NCI-H460 (cell line): ENCODE measurements at places on chromosomes 13 and 19. TPM values are rescaled to one million over a fixed set of nuclear protein-coding genes. Genes with fewer than 3 reads are reported as not detected.

The ZNF90 gene
- total RNA-seq, result not detected in 2 replicates

The VSTM2B gene
- total RNA-seq, result not detected in 2 replicates

The ZNF8 gene
- total RNA-seq, result 5.3 and 6.7 TPM in 2 replicates

The CGB8 gene
- total RNA-seq, result not detected in 2 replicates

The ZNF160 gene
- total RNA-seq, result 11.9 and 14.9 TPM in 2 replicates

The SMIM17 gene
- 0.20 and 0.40 TPM in 2 replicates for total RNA-seq

The F2RL3 gene
- not detected in 2 replicates for total RNA-seq

The ZNF844 gene
- not detected in 2 replicates for total RNA-seq

The FFAR2 gene
- total RNA-seq, result not detected in 2 replicates

The RXFP2 gene
- total RNA-seq, result 0.06 and 0.12 TPM in 2 replicates

The ZNF665 gene
- total RNA-seq, result not detected in 2 replicates

- no peak for DNase-seq
Measured at GRCh38 chr19:13094771-13095392, 7.8 kb downstream of the LYL1 start.

DNA sequence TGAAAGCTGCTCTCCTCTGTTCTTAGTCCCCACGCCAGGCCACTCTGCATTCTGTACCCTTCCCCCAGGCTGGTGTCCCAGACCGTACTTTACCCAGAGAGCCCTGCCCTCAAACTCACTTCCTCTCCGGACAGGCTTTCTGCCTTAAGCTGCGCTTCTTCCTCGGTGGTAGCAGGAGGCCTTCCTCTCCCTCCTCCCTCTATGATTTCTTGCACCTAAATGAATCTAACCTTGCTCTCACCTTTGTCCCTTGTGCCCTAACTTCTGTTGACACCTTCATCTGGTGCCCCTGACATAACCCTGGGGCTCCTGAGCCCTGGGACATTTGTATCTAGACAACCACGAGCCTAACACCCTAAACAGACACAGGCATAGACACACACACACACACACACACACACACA is 29.6 kb upstream of the CEACAM21 start:
- no peak for DNase-seq

- peak; percentile 38 for DNase-seq
Measured at GRCh38 chr13:62643007-62643483, 1227.4 kb upstream of the PCDH20 start.

- no peak for DNase-seq
Measured at GRCh38 chr19:2538096-2538757, 62.3 kb downstream of the GADD45B start.

GRCh38 chr19:35555301-35556005 is 8.0 kb downstream of the ATP4A start:
- DNase-seq, result peak; percentile 21

DNA sequence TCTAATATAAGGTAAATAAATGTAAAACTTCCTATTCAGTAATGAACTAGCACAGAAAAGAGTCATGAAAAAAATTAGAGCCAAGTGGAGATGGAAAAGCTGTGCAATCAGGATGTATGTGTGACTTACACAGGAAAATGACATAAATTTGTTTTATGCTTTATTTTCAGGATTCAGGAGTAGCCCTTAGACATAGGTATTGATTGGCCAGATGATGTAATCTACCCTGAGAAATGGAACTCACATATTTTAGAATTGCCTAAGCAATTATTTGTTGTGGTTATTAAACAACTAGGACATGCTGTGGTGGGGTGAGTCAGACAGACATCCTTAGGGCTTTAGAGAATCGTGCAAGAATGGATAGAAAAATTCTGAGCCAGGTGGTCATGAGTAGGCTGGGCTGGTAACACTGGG is 110.6 kb downstream of the PCDH9 start:
- DNase-seq, result no peak

GRCh38 chr13:78709028-78709427 is 50.1 kb upstream of the OBI1 start:
- no peak for DNase-seq

DNA sequence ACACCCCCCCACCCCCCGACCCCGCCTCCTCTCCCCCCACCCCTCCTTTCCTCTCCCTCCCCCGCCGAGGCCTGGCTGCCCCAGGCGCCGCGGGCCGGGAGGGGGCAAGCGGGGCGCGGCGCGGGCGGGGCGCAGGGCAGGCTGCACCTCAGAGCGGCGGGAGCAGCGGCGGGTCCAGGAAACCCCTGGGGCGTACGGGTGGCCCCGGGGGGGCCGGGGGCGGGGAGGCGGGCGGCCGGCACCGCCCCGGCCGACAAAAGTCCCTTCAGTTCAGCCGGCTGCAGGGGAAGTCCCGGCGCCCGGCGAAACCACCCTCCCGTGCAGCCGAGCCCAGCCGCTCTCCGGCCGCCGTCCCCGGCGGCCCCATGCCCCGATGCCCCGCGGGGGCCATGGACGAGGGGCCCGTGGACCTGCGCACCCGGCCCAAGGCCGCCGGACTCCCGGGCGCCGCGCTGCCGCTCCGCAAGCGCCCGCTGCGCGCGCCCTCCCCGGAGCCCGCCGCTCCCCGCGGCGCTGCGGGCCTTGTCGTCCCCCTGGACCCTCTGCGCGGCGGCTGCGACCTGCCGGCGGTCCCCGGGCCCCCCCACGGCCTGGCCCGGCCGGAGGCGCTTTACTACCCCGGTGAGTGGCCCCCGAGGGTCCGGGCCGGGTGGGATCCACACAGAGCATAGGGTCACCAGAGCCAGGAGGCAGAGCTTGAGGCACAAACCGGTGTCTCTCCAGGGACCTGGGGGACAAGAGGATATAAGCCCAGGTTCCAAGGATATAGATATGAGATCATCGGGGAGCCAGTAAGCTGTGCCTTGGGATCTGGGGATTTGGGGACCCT is at the start of gene BCL3:
BCL3 (plus strand) TSS at position 283 of the 829 bp plus-strand sequence; CDS start at position 366, 83 bp downstream.
- no peak for DNase-seq

DNA sequence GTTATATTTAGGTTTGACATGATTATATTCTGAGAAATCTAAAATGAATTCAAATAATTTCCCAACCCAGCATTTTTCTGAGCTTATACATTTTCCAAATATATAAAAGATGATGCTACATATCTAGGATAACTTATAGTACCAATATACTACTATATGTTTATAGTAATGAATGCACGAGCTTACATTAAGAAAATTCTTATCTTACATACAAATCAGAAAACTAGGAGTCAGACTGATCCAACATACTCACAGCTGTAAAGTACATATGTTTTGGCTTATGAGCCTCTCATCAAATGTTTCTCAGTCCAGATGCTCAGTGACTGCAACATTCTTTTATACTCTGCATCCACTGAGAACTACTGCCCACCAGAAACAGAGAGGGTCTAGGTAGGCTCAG is 491.3 kb upstream of the KLF12 start:
- DNase-seq, result no peak

GRCh38 chr13:90708128-90708527 is 639.4 kb upstream of the MIR17HG start:
- DNase-seq, result no peak

- DNase-seq, result no peak
Measured at GRCh38 chr19:58569191-58569942, 3.8 kb downstream of the MZF1 start.

DNA sequence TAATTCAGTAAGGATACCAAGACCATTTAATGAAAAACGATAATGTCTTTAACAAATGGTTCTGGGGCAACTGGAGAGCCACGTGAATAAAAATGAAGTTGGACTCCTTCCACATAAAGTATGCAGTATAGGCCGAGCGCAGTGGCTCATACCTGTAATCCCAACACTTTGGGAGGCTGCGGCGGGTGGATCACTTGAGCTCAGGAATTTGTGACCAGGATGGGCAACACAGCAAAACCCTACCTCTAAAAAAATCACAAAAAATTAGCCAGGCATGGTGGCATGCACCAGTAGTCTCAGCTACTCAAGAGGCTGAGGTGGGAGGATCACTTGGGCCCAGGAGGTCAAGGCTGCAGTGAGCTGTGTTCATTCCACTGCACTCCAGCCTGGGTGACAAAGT is 20.6 kb upstream of the CD33 start:
- no peak for DNase-seq

DNA sequence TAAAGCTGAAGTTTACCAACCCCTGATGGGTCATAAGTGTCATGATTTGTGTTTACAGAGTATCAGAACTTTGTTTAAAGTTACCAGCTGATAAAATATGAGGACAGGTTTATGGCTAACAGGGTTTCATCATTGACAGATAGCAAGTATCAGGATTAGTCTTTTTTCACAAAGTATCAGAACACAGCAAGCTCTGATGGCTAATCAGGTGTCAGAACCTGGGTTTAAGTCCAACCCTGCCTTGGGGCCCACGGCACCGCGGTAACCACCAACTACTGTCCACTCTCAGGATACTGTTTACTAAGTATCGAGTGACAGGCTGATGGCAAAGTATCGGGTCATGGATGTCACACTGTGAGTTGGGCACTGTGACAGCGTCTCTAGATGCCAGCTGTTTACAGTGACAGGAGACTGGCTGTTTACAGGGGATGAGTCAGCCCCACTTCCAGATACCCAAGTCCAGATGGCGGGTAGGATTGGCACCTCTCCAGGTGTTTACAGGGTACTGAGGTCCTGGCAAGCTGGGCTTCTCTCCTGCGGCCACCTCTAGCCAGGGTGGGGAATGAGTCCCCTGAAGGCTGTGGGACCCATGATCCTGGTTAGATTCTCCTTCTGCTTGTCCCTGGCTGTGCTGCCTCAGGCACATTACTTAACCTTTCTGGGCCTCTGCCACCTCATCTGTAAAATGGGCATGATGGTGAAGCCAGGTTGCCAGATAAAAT is 21.8 kb downstream of the ARRDC2 start:
- DNase-seq, result no peak

DNA sequence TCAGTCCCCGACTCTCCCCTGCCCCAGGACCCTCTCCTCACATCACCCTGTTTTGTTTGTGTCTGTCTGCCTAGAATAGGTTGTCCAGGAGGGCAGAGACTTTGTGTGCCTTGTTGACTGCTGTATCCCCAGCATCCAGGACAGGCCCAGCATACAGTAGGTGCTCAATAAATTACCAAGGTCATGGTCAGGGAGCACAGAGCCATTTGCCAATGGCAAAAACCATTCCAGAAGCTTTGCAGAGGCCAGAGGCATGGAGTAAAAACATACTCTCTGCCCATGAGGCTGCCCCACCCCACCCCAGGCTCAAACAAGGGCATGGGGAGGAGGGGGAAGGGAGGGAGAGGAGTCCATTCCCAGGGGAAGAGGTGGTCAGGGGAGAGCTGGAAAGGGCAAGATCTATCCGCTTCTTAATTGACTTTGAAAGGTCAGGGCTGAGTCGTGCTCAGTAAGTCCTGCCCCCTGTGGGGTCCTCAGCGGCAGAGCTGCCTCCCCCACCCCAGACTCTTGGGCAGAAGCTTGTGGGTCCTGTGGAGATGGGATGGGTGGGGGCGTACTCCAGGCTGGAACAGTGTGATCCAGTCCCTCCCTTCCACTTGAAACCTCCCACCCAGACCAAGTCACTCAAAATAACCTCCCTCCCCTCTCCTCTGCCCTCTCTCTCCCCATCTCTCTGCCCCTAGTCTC is 4.4 kb downstream of the GPR4 start:
- DNase-seq, result no peak

GRCh38 chr19:13784731-13785452 is 10.4 kb upstream of the ZSWIM4 start:
- DNase-seq, result peak; percentile 52

GRCh38 chr13:22561581-22561980 is 619.2 kb upstream of the SGCG start:
- no peak for DNase-seq

- DNase-seq, result peak; percentile 41
Measured at GRCh38 chr13:42478531-42479156, 95.3 kb upstream of the TNFSF11 start.

DNA sequence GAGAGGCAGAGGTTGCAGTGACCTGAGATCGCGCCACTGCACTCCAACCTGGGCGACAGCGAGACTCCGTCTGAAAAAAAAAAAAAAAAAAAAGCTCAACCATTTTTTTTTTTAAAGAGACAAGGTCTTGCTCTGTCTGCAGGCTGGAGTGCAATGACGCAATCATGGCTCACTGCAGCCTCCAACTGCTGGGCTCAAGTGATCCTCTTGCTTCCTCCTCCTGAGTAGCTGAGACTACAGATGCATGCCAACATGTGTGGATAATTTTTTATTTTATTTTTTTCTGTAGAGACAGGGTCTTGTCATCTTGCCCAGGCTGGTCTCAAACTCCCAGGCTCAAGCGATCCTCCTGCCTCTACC is 10.3 kb downstream of the EHD2 start:
- no peak for DNase-seq

DNA sequence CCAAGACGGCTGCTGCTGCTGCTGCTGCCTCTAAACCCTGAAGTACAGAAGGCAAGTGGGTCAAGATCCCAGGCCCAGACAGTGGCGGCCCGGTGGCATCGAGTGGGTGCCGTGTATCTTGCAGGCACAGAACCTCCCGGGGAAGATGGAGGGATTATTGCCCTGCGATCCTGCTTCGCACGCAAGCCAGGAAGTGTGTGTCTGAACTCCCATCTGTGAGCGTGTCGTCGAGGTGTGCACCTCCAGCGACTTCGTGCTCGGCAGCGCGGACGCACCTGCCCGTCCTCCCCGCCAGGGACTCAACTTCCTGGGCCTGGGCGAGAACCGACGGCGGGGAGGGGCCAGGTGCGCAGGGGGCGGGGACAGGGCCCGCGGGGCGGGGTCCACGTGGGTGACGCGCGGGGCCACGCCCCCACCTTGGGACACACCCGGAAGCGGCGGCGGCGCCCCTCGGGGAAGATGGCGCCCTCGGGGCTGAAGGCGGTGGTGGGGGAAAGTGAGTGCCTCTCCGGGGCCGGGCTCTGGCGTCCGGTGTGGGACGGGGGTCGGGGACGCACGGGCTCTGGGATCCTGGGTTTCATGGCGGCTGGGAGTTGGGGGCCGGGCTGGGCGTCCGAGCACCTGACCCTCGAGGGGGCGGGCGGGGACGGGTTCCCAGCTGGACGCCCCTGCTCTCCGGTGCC is at the start of gene STXBP2:
STXBP2 (plus strand) TSS at position 420 of the 683 bp plus-strand sequence; CDS start at position 460, 40 bp downstream.
- peak; percentile 42 for DNase-seq

- DNase-seq, result no peak
Measured at GRCh38 chr13:51349016-51349415, 9.5 kb downstream of the SERPINE3 start.

- DNase-seq, result no peak
Measured at GRCh38 chr19:8233370-8233769, 24.2 kb downstream of the CERS4 start.

DNA sequence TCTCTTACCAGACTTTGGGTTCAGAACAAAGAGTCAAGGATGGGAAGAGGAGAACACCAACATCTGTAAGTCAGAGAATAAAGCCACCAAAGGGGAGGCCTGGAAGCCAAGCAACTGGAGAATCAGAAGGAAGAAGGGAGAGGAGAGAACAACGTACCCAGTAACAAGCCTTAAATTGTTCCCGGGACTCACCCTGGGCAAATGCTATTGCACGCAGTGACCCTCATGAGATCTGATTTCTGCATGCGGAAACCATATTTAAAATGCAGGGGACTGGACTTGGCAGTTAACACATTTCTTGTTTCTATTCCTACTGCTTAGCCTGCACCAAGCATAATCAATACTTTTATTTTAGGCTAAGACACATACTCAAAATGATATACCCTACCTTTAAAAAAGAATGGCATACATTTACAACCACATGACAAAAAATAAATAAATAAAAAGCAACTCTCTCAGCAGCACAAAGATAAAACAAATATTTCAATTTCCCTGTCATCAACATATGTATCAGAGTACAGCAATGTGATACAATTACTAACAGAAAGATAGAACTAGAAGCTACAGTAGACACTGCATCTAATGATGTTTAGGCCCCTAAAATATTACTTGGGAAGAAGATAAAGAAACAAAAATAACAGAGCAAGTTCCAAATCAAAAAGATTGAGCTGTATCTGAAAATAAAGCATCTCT is 414.6 kb downstream of the ITGBL1 start:
- DNase-seq, result no peak

GRCh38 chr13:43116242-43116641 is 92.9 kb downstream of the DNAJC15 start:
- no peak for DNase-seq
